Astrocyte (in vitro differentiated cells and primary cell): ENCODE measurements at places on chromosomes 11 and 22. TPM values are rescaled to one million over a fixed set of nuclear protein-coding genes. Genes with fewer than 3 reads are reported as not detected.

Gene RIMBP3C
- 0.23 and 0.43 TPM in 2 replicates for total RNA-seq

DNA sequence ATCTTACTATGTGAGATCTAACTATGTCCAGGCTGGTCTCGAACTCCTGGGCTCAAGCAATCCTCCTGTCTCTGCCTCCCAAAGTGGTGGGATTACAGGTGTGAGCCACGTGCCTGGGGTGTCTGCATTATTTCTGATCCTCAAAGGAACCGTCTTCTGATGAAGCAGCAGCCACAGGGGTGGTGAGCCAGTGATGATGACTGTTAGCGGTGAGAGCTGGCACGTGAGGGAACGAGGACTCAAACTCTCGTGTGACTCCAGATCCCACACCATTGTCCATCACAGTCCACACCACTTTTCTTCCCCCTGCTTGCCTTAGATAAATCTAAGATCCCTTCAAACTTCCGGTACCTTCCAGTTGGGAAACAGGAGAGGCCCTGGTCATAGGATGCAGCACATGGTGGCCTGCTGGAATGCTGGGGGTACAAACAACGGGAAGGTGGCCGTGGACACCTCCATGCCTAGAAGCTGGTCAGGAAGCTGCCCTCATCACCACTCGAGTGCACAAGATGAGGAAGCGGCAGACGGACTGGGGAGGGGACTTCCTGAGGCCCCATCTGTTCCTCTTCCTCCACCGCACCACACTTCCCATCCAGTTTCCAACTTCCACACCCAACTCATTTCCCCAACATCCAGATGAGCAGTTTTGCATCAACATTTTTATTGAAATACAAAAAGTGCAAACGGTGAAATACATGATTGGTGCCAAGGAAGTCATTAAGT, 23.8 kb downstream of the ARHGAP1 start:
- no peaks in the 10 kb centered on the region for H3K27me3 ChIP-seq
- no peak for DNase-seq
- H3K4me3 ChIP-seq: no peak overlapping the region
- no peak overlapping the region for H3K27ac ChIP-seq
- H3K36me3 ChIP-seq: peaks cover 33% of the 10 kb centered on the region
- peaks cover 19% of the 10 kb centered on the region for H3K4me1 ChIP-seq

GRCh38 chr11:62925308-62925707, 4.1 kb upstream of the CHRM1 start:
- no peak overlapping the region for H3K27ac ChIP-seq
- no peaks in the 10 kb centered on the region for H3K36me3 ChIP-seq
- DNase-seq: no peak
- H3K27me3 ChIP-seq: peaks cover 60% of the 10 kb centered on the region
- no peak overlapping the region for H3K4me3 ChIP-seq

Gene HMGXB4
- 16.7 and 16.8 TPM in 2 replicates for total RNA-seq

Gene OR8K1
- not detected in 2 replicates for total RNA-seq

Gene LYVE1
- total RNA-seq: 0.14 and 0.27 TPM in 2 replicates

Gene DGCR6L
- total RNA-seq: 33.3 and 33.7 TPM in 2 replicates

- no peak overlapping the region for H3K4me3 ChIP-seq
- H3K4me1 ChIP-seq: no peaks in the 10 kb centered on the region
- H3K27ac ChIP-seq: no peak overlapping the region
- H3K36me3 ChIP-seq: peaks cover 8% of the 10 kb centered on the region
- DNase-seq: no peak
These were observed 17.6 kb downstream of the SELENOO start for GRCh38 chr22:50218153-50218995.

DNA sequence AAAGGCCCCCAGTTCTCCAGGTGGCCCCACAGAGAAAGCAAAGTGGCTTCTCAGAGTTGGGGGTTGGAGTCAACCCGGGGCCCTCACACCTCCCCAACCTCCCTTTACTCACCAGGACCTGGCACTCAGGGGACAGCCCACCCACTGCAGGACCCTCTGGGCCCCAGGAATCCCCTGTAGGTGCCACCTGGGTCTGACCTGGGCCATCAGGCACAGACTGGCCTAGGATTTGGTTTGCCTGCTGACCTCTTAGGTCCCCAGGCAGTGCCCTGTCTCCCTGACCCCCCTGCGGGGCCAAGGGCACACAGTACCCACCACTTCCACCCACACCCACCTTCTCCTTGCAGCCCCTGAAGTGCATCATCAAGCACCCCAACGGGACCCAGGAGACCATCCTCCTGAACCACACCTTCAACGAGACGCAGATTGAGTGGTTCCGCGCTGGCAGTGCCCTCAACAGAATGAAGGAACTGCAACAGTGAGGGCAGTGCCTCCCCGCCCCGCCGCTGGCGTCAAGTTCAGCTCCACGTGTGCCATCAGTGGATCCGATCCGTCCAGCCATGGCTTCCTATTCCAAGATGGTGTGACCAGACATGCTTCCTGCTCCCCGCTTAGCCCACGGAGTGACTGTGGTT, 16.0 kb downstream of the POLR3H start:
- H3K4me1 ChIP-seq: peaks cover 9% of the 10 kb centered on the region
- no peak overlapping the region for H3K27ac ChIP-seq
- peaks cover 19% of the 10 kb centered on the region for H3K36me3 ChIP-seq

DNA sequence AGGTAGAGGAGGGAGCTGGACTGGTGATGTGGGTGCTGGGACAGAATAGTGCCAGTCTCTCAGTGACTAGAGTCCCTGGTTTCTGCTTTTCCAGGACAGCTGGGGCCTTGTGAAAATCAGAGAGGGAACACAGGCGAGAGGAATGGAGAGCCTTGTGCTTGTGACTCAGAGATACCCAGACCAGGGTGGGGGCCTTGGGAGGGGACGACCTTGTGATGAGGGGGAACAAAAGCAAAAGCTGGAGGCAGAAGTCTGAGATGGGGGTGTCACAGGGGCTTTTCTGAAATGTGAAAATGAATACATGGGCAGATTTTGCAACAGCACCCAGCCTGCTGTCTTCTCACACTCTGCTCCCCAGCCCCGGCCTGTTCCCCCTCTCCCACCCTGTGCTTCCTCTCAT, 3.4 kb upstream of the NR1H3 start:
- no peaks in the 10 kb centered on the region for H3K27me3 ChIP-seq
- H3K27ac ChIP-seq: peak overlapping the region; percentile 47
- H3K36me3 ChIP-seq: no peaks in the 10 kb centered on the region
- H3K4me3 ChIP-seq: no peak overlapping the region
- DNase-seq: no peak

DNA sequence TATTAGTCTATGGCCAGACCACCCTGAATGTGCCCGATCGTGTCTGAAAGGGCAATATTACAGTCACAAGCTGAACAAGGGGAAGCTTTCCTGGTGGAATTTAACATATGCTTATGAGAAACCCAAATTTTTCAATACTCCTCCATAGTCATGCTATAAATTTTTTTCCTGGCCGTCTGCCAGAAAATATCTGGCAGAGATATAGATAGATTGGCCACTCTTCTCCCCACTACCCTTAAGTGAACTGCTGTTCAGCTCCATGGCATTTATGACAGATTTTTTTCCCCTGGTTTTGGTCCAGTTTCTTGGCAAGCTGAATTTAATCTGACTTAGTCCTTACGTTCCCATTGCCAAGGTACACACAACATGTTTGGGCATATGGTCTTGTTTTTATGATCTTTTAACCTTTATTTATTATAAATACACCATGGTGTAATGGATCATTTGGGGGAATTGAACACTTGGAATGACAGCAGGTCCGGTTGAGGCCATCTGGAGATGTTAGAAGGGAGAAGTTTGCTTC, 328.5 kb downstream of the CNTN5 start:
- no peak overlapping the region for H3K4me3 ChIP-seq
- H3K36me3 ChIP-seq: no peaks in the 10 kb centered on the region
- H3K4me1 ChIP-seq: no peaks in the 10 kb centered on the region
- H3K27me3 ChIP-seq: no peaks in the 10 kb centered on the region
- H3K27ac ChIP-seq: no peak overlapping the region

DNA sequence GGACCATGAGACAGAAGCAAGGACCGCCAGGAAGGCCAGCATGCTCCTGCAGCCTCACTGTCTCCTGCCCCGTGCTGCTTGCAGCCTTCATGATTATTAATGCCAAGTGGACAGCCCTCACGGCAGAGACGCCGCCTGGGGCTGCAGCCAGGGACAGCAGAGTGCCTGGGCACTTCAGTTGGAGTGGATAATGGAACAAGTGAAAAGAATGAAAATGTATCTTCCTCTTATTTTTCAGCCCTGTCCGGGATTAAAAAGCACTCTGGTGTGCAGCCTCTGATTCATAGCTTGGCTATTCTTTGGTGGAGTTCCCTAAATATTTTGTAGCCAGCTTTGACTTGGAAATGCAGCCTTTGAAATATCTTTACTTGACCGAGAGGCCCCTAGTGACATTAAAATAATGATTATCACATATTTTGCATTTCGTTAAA, 1404.2 kb downstream of the BRD1 start:
- DNase-seq: peak; percentile 48
- H3K4me3 ChIP-seq: no peak overlapping the region
- no peaks in the 10 kb centered on the region for H3K36me3 ChIP-seq
- no peaks in the 10 kb centered on the region for H3K27me3 ChIP-seq
- no peak overlapping the region for H3K27ac ChIP-seq

Gene MPEG1
- total RNA-seq: not detected in 2 replicates

- DNase-seq: peak; percentile 68
- H3K27me3 ChIP-seq: peaks cover 10% of the 10 kb centered on the region
- no peaks in the 10 kb centered on the region for H3K4me1 ChIP-seq
- H3K27ac ChIP-seq: no peak overlapping the region
- H3K4me3 ChIP-seq: no peak overlapping the region
These were observed 11.7 kb downstream of the TECTA start for GRCh38 chr11:121112498-121113455.

GRCh38 chr11:62592989-62593421, 1.7 kb upstream of the TUT1 start:
- no peak for DNase-seq
- no peaks in the 10 kb centered on the region for H3K27me3 ChIP-seq
- peaks cover 10% of the 10 kb centered on the region for H3K4me1 ChIP-seq
- H3K27ac ChIP-seq: no peak overlapping the region
- H3K36me3 ChIP-seq: peaks cover 39% of the 10 kb centered on the region
- H3K4me3 ChIP-seq: no peak overlapping the region

Gene LDLRAD3
- total RNA-seq: 14.9 and 15.8 TPM in 2 replicates

GRCh38 chr22:48099671-48100070, 1337.2 kb downstream of the TBC1D22A start:
- no peak overlapping the region for H3K27ac ChIP-seq
- no peaks in the 10 kb centered on the region for H3K4me1 ChIP-seq
- no peaks in the 10 kb centered on the region for H3K36me3 ChIP-seq
- DNase-seq: no peak
- H3K4me3 ChIP-seq: no peak overlapping the region

Gene RBM4
- total RNA-seq: 151 and 153 TPM in 2 replicates

DNA sequence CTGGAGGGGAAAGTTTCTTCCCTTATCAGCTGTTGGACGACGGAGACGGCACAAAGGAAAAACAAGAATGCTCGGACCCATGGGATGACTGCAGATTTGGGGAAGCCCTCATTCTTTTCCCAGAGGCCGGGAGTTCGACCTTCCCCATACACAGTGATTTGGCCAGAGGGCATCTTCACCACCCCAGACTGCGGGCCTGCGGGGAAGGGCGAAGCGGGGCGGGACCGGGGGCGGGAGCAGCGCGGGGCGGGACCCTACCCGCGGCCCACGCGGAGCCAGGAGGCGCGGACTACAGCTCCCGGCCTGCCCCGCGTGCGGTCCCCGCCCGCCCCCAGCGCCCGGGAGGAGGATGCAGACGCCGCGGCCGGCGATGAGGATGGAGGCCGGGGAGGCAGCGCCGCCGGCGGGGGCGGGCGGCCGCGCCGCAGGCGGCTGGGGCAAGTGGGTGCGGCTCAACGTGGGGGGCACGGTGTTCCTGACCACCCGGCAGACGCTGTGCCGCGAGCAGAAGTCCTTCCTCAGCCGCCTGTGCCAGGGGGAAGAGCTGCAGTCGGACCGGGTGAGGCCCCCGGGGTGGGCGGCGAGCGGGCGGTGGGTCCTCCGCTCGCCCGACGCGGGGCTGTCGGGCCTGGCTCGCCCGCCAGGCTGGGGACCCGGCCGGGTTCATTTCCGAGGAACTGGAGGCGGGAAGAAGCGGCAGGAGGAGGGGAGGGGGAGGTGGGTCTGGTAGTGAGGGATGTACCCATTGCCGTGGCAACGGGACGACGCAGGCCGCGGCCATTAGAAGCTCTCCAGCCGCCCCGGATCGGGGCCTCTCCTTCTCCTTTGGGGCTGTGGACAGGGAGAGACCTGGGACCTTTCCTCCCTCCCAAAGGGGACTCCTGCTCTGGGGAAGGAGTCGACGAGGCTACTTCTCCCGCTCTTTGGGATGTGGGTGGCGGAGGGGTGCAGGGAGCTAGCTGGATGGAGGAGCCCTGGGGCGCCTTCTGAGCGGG, at the start of gene KCTD17:
TSS of gene KCTD17 (plus strand) at position 352 of the 995 bp plus-strand sequence. CDS start at position 371, 19 bp downstream.
- peak; percentile 50 for DNase-seq
- H3K36me3 ChIP-seq: peaks cover 3% of the 10 kb centered on the region
- peak within 1 kb of the TSS; percentile 72 for H3K4me3 ChIP-seq
- no peaks in the 10 kb centered on the region for H3K27me3 ChIP-seq

Gene MUC5B
- total RNA-seq: not detected in 2 replicates

Gene CRYAB
- 4.1 and 5.7 TPM in 2 replicates for total RNA-seq

DNA sequence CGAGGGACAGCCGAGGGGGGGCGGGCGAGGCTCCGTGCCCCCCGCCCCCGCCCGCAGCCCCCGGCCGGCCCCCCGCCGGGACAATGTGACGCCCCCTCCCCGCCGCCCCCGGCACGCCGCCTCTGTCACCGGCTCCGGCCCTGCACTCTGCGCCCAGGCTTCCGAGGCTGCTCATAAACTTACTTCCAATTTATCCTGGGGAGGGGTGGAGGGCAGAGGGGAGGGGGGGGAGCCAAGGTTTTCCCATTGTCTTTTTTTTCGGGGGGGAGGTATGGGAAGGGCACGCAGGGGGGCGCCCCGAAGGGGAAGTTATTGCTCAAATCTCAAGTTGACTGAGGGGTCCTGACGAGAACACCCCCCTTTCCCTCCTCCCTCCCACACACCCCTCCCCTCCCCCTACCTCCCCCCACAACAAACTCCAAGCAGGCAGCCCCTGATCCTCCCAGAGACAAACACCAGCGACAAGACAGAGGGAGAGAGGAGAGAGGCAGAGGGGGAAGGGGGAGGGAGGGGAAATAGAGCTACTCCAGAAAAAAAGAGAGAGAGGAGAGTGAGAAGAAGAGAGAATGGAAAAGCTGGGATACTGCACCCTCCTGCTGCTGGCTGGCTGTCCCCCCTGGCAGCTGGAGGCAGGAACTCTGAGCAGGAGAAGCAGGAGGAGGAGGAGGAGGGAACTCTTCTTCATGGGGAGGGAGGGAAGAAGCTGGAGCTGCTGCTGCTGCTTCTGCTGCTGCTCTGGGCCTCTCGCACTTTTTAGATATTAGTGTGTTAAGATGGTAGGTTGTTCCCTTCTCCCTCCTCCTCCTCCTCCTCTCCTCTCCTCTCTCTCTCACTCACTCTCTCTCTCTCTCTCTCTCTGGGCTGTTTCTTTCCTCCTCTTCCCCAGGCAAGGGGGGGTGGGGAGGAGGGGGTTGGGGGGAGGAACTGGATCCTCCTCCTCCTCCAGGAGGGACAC, 631 bp downstream of the PHF21A start:
- peak; percentile 82 for DNase-seq
- H3K4me3 ChIP-seq: peak overlapping the region; percentile 65
